Astrocyte (in vitro differentiated cells and primary cell): ENCODE measurements at places on chromosomes 12 and 14. TPM values are rescaled to one million over a fixed set of nuclear protein-coding genes. Genes with fewer than 3 reads are reported as not detected.

GRCh38 chr14:49754570-49755097 lies 13.3 kb upstream of the KLHDC2 start:
- H3K4me1 ChIP-seq, result no peaks in the 10 kb centered on the region
- H3K27ac ChIP-seq, result no peak overlapping the region
- no peaks in the 10 kb centered on the region for H3K36me3 ChIP-seq
- H3K27me3 ChIP-seq, result no peaks in the 10 kb centered on the region
- no peak overlapping the region for H3K4me3 ChIP-seq
- DNase-seq, result no peak

DNA sequence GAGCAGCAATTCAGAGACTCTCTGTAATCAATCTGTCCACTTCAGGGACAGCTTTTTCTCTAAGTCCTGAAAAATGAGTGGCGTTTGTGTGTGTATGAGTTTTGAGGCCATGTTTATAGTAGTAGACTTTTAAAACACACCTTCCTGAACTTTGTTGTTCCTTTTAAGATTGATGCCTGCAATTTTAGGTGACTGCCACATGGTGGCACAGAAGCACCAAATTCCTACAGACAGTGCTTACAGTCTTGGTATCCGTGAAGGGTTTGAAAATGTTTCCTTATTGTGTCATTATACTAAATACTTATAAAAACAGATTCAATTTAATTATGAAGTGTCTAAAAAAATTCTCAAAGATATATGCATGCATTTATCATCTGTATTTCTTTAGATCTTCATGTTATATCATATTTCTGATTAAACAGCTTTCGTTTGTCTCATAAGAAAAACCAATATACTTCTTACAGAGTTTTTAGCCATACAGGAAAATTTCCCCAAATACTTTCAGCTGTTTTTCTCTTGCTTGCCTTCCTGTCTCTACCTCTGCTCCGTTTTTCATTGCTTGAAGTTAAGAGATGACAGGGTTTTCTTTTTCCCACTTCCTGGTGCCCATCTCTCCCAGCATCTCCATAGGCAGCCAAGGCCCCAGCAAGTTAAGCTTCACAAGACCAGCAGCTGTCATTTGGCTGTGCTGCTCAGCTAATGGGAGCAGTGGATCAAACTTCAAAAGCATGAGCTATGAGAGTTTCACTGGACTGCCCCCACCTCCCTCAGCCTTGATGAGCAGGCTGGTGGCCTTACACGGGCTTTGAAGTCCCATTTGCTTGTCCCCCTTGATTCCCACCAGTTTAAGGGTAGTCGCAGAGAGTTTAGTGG lies 259.6 kb downstream of the AKAP6 start:
- H3K27ac ChIP-seq, result no peak overlapping the region
- DNase-seq, result peak; percentile 40
- no peaks in the 10 kb centered on the region for H3K27me3 ChIP-seq
- no peak overlapping the region for H3K4me3 ChIP-seq

GRCh38 chr14:76867516-76868453 lies 41.6 kb downstream of the LRRC74A start:
- no peak for DNase-seq
- peaks cover 17% of the 10 kb centered on the region for H3K27me3 ChIP-seq
- H3K4me3 ChIP-seq, result no peak overlapping the region
- no peaks in the 10 kb centered on the region for H3K36me3 ChIP-seq

GRCh38 chr12:27015730-27016076 lies 1.5 kb upstream of the TM7SF3 start:
- H3K36me3 ChIP-seq, result no peaks in the 10 kb centered on the region
- DNase-seq, result peak; percentile 18
- peaks cover 11% of the 10 kb centered on the region for H3K4me1 ChIP-seq
- H3K4me3 ChIP-seq, result no peak overlapping the region
- H3K27me3 ChIP-seq, result no peaks in the 10 kb centered on the region

NKX2-1 gene
- total RNA-seq, result not detected in 2 replicates

TMEM132D gene
- not detected in 2 replicates for total RNA-seq

- no peak overlapping the region for H3K4me3 ChIP-seq
- no peaks in the 10 kb centered on the region for H3K36me3 ChIP-seq
- no peaks in the 10 kb centered on the region for H3K27me3 ChIP-seq
- peak; percentile 73 for DNase-seq
- no peak overlapping the region for H3K27ac ChIP-seq
Measured at GRCh38 chr14:64191756-64192155, 102.4 kb downstream of the ESR2 start.

PPP1R1A gene
- total RNA-seq, result 0.52 and 0.58 TPM in 2 replicates

GRCh38 chr12:109497675-109498074 lies 20.2 kb downstream of the UBE3B start:
- peak overlapping the region; percentile 51 for H3K27ac ChIP-seq
- peaks cover 10% of the 10 kb centered on the region for H3K4me1 ChIP-seq
- peak; percentile 63 for DNase-seq
- H3K36me3 ChIP-seq, result peaks cover 19% of the 10 kb centered on the region
- peak overlapping the region; percentile 6 for H3K4me3 ChIP-seq
- H3K27me3 ChIP-seq, result no peaks in the 10 kb centered on the region

GRCh38 chr12:107586256-107586970 lies 99.2 kb upstream of the PWP1 start:
- no peak overlapping the region for H3K4me3 ChIP-seq
- no peak overlapping the region for H3K27ac ChIP-seq
- H3K4me1 ChIP-seq, result peaks cover 4% of the 10 kb centered on the region

NFATC4 gene
- total RNA-seq, result 61.9 and 73.9 TPM in 2 replicates

DNA sequence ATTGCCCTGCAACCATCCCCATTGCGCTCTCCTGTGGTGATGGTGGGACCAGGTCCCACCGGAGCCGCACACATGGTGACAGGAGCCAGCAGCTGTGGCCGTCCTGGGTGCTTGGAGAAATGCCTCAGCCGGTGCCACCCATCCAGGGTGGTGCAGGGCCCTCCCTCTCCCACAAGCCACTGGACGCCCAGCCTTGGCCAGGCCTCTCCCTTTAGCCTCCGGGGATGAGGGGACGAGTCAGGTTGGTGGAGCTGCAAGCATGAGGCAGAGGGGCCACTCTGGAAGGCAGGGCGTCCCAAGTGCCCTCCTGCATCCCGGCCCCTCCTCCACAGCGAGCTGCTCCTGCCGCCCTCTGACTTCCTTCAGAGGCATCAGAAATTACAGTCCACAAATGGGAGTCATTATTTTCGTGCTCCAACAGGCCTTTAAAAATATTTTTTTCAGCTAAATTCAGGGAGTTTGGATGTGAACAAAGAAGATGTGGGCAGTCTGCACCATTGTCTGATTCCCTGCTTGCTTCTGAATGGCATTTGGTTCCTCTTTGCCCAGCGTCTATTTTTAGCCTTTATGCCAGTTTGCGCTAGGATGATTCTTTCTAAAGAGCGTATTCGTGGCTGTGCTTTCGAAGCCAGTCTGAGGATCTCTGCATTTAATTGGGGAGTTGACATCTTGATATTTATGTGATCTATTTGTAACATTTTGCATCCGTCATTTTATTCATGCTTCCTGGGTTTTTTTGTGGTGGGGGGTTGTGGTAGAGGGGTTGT lies 189.4 kb downstream of the ADGRD1 start:
- no peaks in the 10 kb centered on the region for H3K4me1 ChIP-seq
- H3K27ac ChIP-seq, result no peak overlapping the region
- no peak for DNase-seq

GRCh38 chr12:3641428-3642018 lies 111.4 kb downstream of the CRACR2A start:
- no peak overlapping the region for H3K27ac ChIP-seq
- no peaks in the 10 kb centered on the region for H3K36me3 ChIP-seq
- H3K4me1 ChIP-seq, result peaks cover 5% of the 10 kb centered on the region
- no peak overlapping the region for H3K4me3 ChIP-seq
- H3K27me3 ChIP-seq, result no peaks in the 10 kb centered on the region
- peak; percentile 59 for DNase-seq

- H3K4me3 ChIP-seq, result no peak overlapping the region
- H3K4me1 ChIP-seq, result no peaks in the 10 kb centered on the region
- H3K27me3 ChIP-seq, result no peaks in the 10 kb centered on the region
- H3K36me3 ChIP-seq, result no peaks in the 10 kb centered on the region
- no peak overlapping the region for H3K27ac ChIP-seq
Measured at GRCh38 chr12:26090836-26091510, 33.9 kb downstream of the BHLHE41 start.

DNA sequence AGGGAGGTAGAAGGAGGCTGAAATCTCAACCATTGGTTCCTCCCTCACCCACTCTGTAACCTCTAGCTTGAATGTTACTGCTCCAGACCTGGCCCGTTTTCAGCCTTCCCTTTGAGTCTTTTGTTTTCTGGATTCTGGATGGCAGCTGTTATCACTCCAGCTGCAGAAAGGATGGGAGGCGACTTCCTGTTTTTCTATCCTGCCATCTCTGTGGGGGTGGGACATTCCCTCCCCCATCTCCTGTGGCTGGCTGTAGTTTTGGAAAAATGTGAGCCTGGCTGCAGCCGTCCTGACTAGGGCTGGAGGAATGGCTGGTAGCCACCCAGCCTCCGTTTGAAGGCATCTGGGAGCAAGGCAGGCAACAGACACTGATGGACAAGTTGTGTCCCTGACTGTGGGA lies 2.9 kb upstream of the PPFIBP1 start:
- no peak overlapping the region for H3K4me3 ChIP-seq
- no peak overlapping the region for H3K27ac ChIP-seq
- peaks cover 18% of the 10 kb centered on the region for H3K4me1 ChIP-seq
- no peaks in the 10 kb centered on the region for H3K36me3 ChIP-seq

DNA sequence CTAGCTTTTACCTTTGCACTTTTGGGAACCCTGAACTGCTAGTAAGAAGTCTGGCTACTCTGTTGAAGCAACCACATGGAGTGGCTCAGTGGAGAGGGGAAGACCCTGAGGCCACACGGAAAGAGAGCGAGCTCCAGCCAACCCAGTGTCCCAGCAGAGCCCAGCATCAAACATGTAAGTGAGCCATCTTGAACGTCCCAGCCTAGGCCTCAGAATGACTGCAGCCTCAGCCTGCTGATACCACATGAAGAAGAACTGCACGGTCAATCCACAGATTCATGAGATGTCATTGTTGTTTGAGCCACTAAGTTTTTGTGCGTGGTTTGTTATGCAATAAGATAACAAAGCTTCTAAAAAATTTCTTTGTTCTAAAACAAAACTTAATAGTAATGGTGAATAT lies 40.2 kb downstream of the TFCP2 start:
- DNase-seq, result no peak
- H3K27me3 ChIP-seq, result no peaks in the 10 kb centered on the region
- H3K27ac ChIP-seq, result no peak overlapping the region
- H3K4me3 ChIP-seq, result no peak overlapping the region
- H3K4me1 ChIP-seq, result no peaks in the 10 kb centered on the region
- no peaks in the 10 kb centered on the region for H3K36me3 ChIP-seq

GLI1 gene
- 5.8 and 6.8 TPM in 2 replicates for total RNA-seq

GRCh38 chr14:105061428-105062047 lies 3.7 kb downstream of the GPR132 start:
- no peaks in the 10 kb centered on the region for H3K27me3 ChIP-seq
- H3K27ac ChIP-seq, result no peak overlapping the region
- H3K4me3 ChIP-seq, result no peak overlapping the region
- peaks cover 13% of the 10 kb centered on the region for H3K4me1 ChIP-seq
- no peaks in the 10 kb centered on the region for H3K36me3 ChIP-seq

GRCh38 chr12:13038491-13039161 lies 5.6 kb upstream of the FAM234B start:
- no peak overlapping the region for H3K27ac ChIP-seq
- H3K4me1 ChIP-seq, result peaks cover 5% of the 10 kb centered on the region

DNA sequence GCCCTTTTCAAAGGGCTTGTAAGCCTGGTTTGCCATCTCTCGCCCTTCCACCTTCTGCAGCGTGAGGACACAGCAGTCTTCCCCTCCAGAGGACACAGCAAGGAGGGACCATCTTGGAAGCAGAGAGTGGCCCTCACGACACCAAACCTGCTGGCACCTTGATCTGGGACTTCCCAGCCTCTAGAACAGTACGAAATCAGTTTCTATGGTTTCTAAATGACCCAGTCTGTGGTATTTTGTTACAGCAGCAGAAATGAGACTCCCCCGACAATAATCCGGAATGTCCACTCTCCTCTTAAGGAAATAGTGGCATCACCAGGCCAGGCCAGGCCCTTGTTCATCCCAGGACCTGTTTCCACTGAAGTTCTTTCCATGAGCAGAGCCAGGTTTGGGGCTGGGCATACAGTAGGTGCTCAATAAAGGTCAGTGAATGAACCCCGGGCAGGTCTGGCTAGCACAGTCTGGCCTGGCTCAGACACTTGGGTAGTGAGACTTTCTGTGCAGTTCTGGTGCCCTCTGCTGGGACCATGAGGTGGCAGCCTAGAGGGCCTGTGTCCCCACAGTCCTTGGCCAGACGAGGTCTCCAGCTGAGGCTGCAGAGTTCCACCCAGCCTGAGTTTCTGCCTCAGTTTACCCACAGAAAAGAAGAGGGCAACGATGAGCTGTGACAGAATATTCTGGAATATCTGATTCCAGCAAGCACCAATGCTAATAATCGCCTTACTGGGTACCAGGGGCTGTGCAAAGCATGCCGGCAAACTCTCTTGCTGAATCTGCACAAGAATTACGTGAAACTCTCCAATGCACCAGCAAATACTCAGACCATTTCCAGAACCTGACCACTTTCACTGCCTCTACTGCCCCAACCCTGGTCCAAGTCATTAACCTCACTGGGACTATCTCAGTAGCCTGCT lies 14.0 kb downstream of the ABCB9 start:
- no peaks in the 10 kb centered on the region for H3K27me3 ChIP-seq
- peak; percentile 33 for DNase-seq
- no peak overlapping the region for H3K4me3 ChIP-seq
